ENCODE measurements at places on chromosomes 2 and 18. TPM values are rescaled to one million over a fixed set of nuclear protein-coding genes. Genes with fewer than 3 reads are reported as not detected.

DNA sequence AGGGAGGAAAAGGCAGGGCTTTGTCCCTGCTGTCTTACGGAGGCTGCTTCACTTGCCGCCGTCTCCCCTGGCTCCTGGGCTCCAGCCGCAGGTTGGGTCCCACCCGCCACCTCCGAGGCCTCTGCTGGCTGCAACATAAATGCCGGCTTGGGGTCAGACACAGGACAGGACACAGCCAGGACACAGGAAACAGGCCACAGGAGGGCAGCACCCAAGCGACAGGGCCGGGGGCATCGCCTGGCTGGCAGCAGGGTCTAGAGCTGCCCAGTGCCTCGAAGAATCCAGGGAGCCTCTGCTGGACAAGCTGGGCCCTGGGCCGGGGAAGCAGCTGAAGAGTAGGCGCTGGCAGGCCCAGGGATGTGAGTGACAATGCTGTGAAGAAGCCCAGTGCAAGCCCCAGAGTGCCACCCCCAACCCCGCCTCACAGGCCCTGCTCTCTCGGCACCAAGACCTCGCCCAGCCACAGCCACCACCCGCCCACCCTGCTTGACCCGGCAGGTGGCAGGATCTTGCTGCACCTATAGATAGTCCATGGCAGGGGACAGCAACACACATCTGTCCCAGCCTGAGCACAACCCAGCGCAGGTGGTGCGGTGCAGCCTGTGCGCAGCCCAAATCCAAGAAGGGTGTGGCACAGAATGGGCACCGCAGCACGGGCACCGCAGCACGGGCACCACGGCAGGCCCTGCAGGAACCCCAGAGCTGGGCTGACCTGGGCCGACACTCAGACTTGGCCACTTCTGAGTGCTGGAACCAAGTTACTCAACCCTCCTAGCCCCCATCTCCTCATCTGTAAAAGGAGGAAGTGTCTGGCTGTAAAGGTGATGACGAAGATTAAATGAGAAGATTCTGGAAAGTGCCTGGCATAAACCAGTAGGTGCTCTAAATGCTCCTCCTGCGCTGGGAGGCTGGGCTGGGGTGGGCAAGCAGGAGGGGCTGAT is 55.6 kb downstream of the BIN1 start:
- no peak for DNase-seq

DNA sequence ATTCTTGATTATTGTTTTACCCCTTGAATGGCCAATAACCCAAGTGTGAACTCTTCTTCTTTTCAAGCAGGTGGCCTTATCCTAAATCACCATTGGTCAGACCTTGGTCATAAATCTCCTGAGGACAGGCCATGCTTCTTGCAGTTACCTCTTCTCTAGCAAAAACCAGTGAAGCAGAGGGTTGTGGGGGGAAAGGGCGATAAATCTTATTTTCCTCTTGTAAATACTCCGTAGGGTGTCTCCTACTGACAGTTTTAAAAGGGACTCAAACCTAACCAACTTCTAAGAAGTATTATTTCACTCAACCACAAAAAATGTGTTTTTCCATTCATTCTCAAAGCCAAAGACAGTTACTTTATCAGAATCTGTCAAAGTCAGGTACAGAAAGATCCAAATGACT is 168.1 kb upstream of the RMP24 start:
- DNase-seq = no peak

DNA sequence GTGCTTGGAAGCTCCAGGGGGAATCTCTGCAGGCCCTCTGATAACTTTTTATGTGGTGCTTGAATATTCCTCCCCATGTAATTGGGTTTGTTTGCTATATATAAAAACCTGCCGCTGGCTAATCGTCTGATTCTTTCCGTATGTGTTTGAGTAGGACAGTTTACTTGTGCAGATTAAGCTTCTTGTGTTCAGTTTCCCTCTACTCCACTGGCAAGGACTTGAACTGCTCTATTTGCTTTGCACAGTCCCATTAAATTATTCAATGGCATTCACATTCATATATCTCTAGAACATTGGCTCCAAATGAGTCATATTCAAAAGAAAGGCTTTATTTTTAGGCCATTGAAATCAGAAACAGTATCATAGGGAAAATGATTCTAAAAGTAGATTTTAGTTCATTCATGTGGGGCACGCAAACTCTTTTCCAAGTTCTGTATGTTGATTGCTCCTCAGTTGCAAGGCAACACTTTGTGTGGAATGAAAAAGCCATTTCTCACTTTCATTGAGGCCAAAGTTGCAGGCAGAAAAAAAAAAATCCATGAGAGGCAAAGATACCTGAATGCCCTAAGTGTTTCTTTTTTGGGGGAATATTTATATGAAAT is 1682.3 kb upstream of the PIK3C3 start:
- no peak for DNase-seq

DNA sequence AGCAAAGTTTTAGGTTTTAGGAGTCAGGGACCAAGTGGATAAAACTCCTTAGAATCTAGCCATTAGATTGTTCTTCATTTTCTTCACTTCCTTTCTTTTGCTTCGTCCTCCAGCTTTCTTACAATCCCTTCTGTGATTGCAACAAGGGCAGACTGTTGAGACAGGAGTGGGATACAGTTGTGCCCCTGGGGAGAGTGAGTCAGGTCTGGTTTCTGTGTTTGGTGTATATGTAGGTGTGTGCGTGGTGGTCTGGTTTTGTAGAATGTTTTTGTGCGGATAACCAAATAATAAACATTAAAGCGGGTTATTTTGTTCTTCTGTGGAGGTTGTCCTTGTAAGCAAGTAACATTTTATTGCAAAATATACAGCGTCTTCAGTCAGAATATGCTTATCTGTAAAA is 7.3 kb downstream of the INSIG2 start:
- DNase-seq = no peak

The ZNF385B gene
- total RNA-seq = 0.69 TPM

The COLEC11 gene
- total RNA-seq = 0.80 TPM
